ENCODE measurements at places on chromosomes 16 and 17.

- DNase-seq, result no peak
Measured at GRCh38 chr16:27322858-27323780, 9.3 kb downstream of the IL4R start.

- DNase-seq, result no peak
Measured at GRCh38 chr17:18377437-18378204, at the start of gene EVPLL. Gene EVPLL, plus strand, starts transcription at chr17:18377778. Its CDS starts 3,160 bp downstream, at chr17:18380938.

DNA sequence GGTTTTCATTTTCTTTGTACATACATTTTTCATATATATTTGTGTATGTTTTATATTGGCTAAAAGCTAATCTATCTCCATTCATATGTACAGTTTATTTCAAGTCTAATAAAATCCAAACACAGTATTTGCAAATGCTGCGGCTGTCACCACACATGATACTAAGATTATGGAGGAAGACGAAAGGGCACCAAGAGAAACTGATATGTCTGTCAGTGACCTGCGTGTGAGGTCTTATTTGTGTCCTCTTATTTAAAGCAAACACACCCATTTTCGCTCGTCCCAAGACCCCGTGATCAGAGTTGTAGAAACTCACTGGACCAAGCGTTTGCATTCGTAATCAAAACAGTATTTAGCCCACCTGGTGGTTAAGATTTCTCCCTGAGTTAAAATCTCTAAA, 8.2 kb downstream of the MLYCD start:
- no peak for DNase-seq

DNA sequence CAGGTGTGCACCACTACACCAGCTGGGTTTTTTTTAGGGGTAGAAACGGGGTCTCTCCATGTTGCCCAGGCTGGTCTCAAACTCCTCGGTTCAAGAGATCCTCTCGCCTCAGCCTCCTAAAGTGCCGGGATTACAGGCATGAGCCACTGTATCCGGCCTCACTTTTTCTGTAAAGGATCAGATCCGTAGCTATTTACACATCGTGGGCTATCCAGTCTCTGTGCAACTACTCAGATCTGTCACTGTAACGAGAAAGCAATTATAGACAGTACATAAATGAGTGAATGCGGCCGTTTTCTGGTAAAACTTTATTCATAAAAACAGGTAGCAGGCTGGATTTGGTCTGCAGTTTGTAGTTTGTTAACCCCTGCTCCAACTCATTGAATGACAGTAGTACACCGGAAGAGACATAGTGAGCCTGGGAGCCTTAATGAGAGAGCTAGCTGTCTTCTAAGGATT, 44.5 kb downstream of the VMP1 start:
- DNase-seq, result no peak

DNA sequence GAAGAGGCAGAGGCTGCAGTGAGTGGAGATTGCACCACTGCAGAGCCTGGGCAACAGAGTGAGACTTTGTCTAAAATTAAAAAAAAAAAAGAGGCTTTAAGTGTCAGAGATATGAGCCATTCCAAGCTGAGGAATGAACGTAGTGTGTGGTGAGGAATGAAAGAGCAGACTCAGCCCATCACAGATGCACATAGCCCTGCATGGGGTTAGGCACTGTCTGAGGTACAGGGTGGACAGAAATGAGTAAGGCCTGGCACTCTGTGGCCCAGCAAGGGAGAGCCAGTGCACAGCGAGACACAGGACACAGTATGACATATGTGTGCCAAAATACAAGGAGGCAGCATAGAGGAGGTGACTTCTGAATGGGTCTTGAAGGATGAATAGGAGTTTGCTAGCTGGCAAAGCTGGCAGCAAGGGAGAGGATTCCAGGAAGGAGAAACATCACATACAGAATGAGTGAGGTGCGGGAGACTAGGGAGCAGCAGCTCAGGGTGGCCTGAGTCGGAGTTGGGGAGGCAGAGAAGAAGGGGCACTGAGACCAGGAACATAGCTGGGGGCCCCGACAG, 8.7 kb upstream of the ZNF469 start:
- no peak for DNase-seq

DNA sequence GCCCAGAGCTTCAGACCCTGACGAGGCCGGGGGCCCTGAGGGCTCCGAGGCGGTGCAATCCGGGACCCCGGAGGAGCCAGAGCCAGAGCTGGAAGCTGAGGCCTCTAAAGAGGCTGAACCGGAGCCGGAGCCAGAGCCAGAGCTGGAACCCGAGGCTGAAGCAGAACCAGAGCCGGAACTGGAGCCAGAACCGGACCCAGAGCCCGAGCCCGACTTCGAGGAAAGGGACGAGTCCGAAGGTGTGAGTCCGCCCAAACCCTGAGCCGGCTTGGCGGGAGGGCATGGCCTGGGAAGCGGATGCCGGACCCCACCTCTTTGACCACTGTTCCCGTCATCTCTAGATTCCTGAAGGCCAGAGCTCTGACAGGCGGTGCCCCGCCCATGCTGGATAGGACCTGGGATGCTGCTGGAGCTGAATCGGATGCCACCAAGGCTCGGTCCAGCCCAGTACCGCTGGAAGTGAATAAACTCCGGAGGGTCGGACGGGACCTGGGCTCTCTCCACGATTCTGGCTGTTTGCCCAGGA, 4.4 kb downstream of the NOL3 start:
- DNase-seq, result no peak

DNA sequence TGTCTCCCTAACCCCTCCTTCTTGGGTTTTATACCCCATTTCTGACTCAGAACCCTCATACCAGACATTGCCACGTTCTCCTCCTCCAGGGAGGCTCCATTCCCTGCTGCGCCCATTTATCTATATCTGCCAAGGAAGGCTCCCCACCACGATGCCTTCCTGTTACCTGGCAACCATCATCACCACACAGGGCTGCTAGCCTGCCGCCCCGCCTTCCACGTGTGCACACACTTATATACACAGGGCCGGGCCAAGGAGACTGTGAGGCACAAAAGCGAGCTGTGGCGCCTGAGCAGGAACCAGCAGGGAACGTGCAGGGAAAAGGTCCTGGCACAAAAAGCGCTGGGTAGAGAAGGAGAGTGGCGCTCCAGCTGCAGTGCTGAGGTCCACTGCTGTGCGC, 261.8 kb downstream of the CBLN1 start:
- DNase-seq, result no peak

GRCh38 chr17:491086-492021, 138.7 kb upstream of the RPH3AL start:
- no peak for DNase-seq

Measured in stimulated activated CD8-positive, alpha-beta memory T cell treated with anti-CD3 and anti-CD28 coated beads, Interleukin-7, amount 100 ng/mL, for 1 hour (primary cell).